ENCODE measurements at places on chromosomes 7 and 10. TPM values are rescaled to one million over a fixed set of nuclear protein-coding genes. Genes with fewer than 3 reads are reported as not detected.

- DNase-seq, result no peak
Measured at GRCh38 chr10:116071453-116072148, 201.4 kb downstream of the GFRA1 start.

COPG2 gene
- 15.7 TPM for total RNA-seq

GRCh38 chr7:148782757-148783456, 84.2 kb downstream of the CUL1 start:
- no peak for DNase-seq

DNA sequence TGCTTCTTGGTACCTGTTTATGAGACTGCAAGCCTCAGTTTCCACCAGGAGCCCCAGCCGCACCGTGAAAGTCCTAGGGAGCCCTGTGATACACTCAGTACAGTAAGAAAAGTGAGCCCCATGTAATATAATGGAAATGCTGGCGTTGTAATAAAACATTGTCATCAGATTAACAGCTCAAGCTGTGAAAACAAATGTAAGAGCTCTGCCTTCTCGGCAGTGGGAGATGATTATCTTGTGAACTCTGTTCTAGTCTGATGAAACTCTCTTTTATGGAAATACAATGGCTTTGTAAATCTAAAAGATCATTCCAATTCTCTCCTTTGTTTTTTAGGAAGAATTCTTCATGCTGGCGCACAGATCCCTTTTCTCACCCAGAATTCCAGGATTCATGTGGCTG, 299.9 kb downstream of the ABCA13 start:
- no peak for DNase-seq

- DNase-seq, result no peak
Measured at GRCh38 chr10:52135101-52135500, 179.0 kb upstream of the DKK1 start.

DNA sequence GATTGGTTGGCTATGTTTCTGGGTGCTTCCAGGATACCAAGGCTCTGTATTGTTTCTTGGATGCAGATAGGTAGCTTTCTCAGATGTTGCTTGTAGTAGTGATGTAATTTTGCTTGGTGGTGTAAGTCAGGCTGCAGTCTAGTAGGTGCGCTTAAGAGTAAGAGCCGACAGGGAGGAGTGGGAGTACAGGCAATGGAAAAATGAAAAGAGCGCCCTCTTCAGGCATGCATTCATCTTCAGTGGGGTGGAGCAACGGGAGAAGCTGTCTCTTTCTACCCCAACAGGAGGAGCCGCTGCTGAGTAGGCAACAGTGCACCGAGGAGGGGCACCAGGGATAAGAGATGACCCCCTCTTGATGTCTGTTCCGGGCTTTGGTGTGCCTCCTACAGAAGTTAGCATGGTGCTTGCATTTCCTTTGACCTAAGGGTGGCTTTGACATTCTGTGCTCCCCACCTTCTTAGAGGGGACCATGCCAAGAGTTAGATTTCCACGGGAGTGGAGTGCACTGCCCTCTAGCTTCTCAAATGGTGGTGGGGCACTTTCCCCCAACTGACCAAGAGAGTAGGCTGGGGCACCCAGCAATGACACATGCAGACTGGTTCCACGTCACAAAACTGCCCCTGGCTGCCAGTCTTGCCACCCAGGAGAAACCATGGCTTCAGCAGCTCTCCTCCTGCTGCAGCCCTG, 56.1 kb downstream of the ZNF783 start:
- no peak for DNase-seq

- DNase-seq, result no peak
Measured at GRCh38 chr7:32158751-32159745, 88.8 kb upstream of the PDE1C start.

- DNase-seq, result peak; percentile 83
Measured at GRCh38 chr7:43758822-43759683, 573 bp downstream of the BLVRA start.

GRCh38 chr10:122245136-122245535, 26.0 kb upstream of the BTBD16 start:
- no peak for DNase-seq

DNA sequence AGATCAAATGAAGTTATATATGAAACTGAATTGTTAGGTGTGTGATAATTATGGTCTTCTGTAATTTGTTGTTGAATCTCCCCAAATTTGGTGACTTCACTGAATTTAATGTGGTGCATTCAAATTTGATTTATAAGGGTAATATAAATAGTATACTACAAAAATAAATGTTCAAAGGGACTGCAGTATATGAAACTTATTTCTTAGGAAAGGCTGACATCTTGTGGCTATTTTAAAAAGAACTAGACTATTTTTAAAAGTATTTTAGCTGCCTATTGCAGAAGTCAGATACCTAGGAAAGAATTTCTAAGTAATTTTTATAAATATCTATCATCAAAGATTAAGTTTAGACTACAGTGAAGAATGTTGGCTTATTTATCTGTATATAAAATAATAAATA, 36.6 kb downstream of the ATRNL1 start:
- DNase-seq, result no peak

GRCh38 chr10:16828701-16829175, 11.5 kb upstream of the RSU1 start:
- no peak for DNase-seq

NUP42 gene
- total RNA-seq, result 27.0 TPM

DNA sequence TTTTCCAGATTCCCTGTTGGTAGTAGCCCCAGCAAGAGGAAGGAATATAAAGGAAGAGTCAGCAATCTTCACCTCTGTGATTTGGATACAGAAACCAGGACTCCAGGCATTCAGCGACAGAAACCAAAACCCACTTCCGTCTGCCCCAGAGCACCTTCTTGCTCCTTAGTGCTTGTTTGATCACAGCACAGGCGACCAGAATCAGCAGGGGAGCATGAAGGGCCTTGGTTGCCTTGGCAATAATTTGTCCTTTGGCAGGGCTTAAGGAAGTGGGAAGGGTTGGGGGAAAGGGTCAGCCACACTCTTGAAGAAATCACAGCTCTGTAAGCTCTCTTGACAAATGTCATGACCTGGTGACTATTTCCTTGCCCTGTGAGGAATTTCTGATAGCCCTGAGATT, 379.6 kb downstream of the OTUD1 start:
- DNase-seq, result no peak

DNA sequence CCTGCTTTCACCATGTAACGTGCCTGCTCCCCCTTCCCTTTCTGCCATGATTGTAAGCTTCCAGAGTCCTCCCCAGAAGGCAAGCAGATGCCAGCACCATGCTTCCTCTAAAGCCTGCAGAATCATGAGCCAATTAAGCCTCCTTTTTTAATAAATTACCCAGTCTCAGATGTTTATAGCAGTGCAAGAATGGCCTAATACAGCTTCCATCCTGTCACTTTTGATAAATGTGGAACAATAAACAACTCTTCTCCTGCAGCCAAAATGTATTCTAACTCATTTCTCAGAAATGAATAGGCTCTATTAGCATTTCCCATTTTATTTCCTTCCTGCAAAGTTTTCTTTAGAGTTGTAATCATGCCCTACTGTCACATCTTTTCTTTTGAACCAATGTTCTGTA, 43.4 kb downstream of the C7orf25 start:
- no peak for DNase-seq

GRCh38 chr7:31890198-31890597, 180.0 kb downstream of the PDE1C start:
- DNase-seq, result no peak

C7orf33 gene
- total RNA-seq, result not detected

DNA sequence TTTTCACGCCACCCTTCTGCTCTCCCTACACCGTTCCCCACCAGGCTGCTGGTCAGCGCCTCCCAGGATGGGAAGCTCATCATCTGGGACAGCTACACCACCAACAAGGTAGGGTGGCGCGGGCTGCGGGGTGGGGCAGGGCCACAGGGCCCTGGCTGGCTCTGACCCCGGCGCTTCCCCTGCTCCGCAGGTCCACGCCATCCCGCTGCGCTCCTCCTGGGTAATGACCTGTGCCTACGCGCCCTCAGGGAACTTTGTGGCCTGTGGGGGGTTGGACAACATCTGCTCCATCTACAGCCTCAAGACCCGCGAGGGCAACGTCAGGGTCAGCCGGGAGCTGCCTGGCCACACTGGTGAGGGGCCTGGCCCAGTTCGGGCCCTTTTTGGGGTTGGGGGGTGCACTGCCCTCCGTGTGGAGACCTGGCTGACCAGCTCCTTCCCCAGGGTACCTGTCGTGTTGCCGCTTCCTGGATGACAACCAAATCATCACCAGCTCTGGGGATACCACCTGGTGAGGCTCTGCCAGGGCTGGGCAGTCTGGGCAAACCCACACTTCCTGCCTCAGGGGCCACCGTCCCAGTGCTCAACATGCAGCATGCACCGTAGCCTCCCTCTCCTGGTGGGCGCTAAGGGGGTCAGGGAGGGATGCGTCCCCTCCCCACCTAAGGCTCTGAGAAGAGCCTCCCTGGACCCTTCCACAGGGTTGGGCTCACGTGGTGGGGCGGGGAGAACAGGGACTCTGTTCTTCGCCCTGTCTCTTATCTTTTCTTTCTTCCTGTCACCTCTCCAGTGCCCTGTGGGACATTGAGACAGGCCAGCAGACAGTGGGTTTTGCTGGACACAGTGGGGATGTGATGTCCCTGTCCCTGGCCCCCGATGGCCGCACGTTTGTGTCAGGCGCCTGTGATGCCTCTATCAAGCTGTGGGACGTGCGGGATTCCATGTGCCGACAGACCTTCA, 4.0 kb downstream of the GNB2 start:
- DNase-seq, result no peak

H2BK1 gene
- total RNA-seq, result not detected

- DNase-seq, result no peak
Measured at GRCh38 chr10:101829561-101830315, 11.5 kb upstream of the OGA start.

DNA sequence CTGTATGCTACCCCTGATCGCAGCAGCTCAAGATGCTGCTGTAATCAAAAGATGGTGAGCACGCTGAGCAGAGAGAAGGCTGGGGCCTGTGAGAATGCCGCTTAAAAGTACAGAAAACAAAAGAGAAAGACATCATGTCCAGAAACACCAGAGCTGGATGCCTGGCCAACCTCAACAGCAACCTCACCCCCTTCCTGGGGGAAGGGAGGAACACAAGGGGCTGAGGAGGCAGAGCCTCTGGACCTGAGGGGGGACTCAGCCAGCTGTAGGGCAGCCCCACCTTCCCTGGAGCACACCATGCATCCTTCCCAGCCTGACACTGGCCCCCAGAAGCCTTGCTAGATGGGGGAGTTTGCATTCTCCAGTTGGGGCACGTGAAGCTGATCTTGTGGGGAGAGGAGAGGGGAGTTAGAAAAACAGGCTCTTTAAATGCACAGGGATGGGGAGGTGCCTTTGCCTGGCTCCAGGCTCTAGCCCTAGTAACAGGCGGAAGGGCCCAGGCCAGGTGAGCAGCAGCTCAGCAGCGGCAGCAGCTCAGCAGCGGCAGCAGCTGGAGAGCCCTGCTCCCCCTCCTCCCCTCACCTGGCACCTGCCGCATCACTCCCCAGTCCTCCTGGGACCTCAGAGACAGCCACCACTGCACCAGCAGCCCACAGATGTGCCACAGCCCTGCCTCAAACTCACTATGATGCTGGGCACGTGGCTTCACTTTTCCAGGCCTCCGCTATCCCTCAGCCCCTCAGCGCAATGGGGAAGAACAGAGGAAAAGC, 156.3 kb downstream of the NEURL1 start:
- DNase-seq, result no peak

KCNMA1 gene
- 94.3 TPM for total RNA-seq

GRCh38 chr7:122161628-122162027, 17.6 kb upstream of the AASS start:
- no peak for DNase-seq

DNA sequence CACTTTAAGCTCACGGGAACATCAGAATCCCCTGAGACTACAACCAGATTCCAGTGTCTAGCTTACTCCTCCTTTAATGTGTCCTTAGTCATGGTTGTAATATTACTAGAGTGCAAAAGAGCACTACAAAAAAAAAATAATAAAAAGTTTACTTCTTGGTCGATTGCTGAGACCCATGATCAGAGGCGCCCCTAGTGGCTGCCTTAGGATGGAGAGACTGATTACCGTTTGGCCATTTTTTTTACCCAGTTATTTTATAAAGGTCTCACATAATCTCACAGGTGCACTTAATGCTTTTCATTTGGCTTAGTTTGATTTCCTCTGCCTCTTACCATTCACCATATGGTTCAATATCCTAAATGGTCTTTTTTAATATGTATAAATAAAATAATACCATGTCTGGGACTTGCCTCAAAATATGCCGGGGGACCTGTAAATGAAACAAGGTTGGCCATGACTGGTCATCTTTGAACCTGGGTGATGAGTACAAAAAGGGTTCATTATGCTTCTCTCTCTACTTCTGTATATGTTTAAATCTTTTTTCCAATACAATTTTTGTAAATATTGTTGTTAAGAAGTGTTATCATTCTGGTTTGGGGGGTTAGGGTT, 331.5 kb upstream of the NFE2L3 start:
- DNase-seq, result no peak

DNA sequence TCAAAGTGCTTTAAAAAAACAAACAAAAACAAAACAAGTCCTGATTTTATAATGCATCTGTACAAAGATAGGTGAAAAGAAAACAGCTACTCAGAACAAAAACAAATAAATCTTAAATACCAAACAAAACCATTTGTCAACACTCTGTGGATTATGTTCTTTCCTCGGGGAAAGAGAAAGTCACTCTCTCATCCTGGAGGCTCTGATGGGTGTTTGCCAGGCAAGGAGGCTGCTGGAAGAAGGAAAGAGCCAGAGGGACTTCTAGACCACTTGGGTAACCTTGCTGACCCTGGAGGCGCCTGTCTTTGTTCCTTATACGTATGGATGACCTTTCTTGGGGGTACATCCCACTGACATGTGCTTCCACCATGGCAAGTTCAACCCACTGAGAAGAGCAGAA, 92.8 kb downstream of the ZRANB1 start:
- DNase-seq, result no peak

GJD4 gene
- not detected for total RNA-seq

- no peak for DNase-seq
Measured at GRCh38 chr7:101241015-101241363, 3.4 kb upstream of the CLDN15 start.

DNA sequence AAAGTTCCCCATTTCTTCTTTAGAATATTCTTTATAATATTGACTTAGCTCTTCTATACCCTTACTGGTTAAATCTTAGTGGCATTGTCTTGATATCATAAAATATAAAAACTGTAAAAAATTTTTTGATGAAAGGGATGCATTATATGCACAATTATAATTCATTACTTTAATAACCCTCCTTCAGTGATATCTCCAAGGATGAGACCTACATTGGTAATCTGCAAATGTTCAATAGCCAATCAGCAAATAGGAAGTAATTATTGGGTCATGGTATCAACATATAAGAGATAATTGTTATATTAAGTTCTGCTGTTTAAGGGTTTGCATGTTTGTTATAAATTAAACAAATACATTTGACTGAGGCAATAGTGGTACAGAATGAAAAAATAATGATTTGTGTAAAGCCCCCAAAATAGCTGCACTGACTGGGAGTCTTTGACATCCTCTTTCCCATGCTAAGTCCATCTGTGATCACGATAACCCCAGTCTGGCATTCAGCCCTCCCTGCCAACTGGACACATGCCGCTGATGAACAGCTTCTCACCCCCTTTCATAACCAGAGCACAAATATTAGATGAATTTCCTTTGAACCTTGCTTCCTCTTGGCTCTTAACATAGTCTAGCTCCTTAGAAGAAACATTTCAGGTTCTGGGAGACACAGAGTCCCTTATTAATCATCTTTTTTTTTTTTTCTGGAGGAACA, 169.5 kb downstream of the CPED1 start:
- DNase-seq, result no peak

All from vagina (tissue), 2 donors.